Gastroesophageal sphincter (tissue), 4 donors: ENCODE measurements at places on chromosomes 2 and 18.

DNA sequence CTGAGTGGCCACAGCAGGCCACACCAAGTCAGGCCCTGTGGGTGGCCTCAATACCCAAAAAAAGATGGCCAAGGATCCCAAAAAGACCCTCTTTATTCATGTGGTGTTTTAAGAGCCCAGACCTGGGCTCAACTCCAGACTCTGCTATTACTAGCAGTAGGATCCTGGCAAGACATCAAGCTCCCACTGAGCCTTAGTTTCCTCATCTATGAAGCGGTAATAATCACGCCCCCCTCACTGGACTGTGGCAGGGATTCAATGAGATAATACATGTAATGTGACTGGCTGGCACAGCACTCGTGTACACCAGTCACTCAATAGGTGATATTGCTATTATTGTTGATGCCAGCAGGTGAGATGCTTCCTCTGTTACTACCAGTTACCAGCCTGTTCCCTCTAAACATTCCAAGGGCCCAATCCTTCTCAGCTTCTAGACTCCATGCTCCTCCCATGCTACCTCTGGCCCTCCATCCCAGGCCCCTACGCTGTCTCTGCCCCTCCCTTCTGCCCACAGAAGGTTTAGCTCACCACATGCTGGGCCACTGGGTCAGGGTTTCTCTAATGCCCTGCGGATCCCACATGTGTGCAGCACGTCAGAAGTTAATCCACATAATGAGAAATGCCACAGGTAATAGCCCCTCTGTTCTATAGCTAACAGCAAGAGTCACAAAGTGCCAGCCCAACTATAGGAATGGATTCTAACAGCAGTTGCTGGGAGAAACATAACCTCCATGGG lies 51.2 kb downstream of the SLC4A5 start:
- ATAC-seq = no peak

GRCh38 chr18:25223899-25224886 lies 127.8 kb downstream of the ZNF521 start:
- ATAC-seq = no peak

DNA sequence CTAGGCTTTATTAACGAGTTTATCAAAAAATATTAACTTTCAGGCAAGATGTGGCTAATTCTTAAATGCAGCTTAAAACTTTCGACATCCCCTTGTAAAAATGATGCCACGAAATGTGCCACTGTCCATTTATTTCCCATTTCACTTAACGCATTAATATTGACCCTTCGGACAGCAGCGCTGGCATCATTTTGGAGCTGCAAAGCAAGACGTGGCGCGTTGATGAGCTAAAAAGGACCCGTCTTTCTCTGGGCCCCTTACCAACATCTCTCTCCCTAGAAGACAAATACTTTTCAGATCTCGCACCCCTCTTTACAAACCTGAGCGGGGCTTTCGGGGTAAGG lies 367.9 kb downstream of the MTX2 start:
- no peak for ATAC-seq

GRCh38 chr2:132415915-132416722 lies 486 bp upstream of the GPR39 start:
- ATAC-seq = peak; percentile 81

GRCh38 chr2:109379507-109379906 lies 234.3 kb downstream of the SEPTIN10 start:
- ATAC-seq = no peak

DNA sequence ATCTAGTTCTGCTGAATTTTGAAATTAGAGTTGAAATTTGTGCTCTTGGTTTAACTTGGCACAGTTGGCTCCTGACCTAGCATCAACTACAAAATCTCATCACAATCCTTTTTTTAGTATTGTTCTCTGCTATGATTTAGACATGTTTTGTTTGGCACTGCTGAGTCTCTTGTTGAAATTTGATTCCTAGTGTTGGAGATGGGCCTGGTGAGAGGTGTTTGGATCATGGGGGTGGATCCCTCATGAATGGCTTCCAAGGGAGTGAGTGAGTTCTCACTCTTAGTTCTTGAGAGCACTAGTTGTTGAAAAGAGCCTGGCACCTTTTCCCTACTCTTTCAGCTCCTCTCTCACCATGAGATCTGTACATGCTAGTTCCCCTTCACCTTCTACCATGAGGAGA lies 605.6 kb upstream of the SLC39A10 start:
- ATAC-seq = no peak

- ATAC-seq = no peak
Measured at GRCh38 chr2:131152074-131152473, 46.9 kb downstream of the PLEKHB2 start.

GRCh38 chr2:199662255-199662654 lies 188.7 kb downstream of the FTCDNL1 start:
- no peak for ATAC-seq

DNA sequence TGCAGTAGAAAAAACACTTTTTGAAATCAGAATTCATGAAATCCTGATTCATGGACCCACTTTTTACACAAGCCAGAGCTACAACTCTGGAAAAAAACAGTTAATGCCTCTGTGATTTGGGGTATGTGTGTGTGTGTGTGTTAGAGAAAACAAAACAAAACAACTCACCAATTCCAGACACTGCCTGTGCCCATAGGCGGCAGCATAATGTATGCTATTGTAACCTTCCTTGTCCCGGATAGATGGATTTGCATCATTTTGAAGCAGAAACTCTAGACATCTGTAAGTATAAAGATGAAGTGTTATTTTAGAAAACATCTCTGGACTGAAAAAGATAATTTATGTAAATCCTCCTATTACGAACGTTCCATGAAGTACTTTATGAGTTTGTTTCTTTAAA lies 152.0 kb upstream of the PGAP1 start:
- no peak for ATAC-seq

GRCh38 chr2:145622285-145622684 lies 1102.4 kb upstream of the ZEB2 start:
- no peak for ATAC-seq

- ATAC-seq = no peak
Measured at GRCh38 chr2:162232671-162233070, 10.6 kb downstream of the FAP start.

- no peak for ATAC-seq
Measured at GRCh38 chr18:63683890-63684289, 18.9 kb upstream of the SERPINB11 start.

- no peak for ATAC-seq
Measured at GRCh38 chr18:77433076-77433475, 183.4 kb downstream of the GALR1 start.

- no peak for ATAC-seq
Measured at GRCh38 chr18:36348971-36349417, 51.5 kb downstream of the FHOD3 start.

DNA sequence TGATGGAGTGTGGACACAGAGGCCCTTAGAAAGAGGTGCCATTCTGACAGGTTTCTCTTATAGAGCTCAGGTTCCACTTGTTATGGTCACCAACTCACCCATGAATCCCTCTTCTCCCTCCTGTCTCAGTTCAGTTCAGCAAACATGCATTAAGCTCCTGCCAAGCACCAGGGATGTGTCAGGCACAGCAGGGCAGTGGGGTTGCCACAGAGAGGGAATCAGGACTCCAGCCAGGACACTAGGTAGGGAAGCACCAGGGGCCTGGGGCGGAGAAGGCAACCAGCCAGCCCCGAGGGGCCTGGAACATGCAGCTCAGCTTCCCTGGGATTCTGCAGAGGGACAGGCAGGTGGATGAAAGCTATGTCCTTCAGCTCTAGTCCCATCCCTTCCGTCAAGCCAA lies 44.6 kb downstream of the TOGARAM2 start:
- no peak for ATAC-seq

- ATAC-seq = no peak
Measured at GRCh38 chr2:157367704-157368103, 42.1 kb upstream of the ERMN start.

DNA sequence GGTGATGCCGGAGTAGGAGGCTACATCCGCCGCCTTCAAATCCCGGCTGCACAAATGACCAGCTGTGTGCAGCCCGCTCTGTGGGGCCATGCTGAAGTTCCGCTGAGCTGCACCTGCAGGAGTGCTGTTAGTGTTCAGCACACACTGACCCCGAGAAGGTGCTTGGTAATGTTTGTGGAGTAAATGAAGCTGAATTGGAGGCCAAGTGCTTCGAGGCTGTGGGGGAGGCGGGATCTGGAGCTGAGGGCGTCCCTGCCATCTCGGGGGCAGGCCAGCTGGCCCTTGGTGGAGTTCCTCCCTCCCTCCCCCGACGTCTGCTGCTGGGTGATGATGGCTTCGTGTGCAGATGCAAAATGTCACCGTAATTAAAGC lies 23.2 kb downstream of the KCNF1 start:
- no peak for ATAC-seq

DNA sequence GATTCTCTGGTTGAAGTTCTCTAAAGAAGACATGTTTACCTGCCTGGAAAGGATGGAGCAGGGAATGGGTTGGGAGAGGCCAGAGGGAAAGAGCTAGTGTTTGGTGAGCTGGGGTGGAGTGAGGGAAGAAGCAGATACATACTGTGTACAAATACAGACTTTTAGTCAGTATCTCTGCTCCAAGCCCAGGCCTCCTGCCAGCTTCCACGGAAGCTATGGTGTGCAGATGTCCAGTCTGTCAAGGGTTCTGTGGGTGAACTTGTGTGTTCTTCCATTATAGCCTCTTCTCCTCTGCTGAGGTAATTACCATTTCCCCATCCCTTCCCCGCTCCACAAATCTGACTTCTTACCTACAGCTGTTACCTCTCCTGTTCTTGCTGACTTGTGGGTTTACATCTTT lies 208.6 kb downstream of the HRH4 start:
- ATAC-seq = no peak

- ATAC-seq = no peak
Measured at GRCh38 chr2:239970004-239970623, 55.0 kb downstream of the NDUFA10 start.

DNA sequence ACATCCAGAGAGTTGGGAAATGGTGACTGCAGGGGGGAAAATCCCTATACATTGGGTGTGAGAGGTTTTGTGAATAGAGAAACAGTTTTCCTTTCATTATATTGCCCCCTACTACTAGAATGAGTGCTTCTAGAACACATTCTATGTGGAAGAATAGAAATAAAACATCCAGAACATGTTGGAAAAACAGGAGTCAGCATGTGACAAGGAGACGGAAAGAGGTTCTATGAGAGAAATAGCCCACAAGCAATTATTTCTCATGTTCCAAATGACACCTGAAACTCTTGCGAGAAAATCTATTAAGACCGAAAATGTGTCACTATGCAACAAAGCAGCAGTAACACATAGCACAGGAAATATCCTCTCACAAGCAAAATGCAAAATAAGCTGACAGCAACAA lies 202.7 kb upstream of the SPOPL start:
- no peak for ATAC-seq

DNA sequence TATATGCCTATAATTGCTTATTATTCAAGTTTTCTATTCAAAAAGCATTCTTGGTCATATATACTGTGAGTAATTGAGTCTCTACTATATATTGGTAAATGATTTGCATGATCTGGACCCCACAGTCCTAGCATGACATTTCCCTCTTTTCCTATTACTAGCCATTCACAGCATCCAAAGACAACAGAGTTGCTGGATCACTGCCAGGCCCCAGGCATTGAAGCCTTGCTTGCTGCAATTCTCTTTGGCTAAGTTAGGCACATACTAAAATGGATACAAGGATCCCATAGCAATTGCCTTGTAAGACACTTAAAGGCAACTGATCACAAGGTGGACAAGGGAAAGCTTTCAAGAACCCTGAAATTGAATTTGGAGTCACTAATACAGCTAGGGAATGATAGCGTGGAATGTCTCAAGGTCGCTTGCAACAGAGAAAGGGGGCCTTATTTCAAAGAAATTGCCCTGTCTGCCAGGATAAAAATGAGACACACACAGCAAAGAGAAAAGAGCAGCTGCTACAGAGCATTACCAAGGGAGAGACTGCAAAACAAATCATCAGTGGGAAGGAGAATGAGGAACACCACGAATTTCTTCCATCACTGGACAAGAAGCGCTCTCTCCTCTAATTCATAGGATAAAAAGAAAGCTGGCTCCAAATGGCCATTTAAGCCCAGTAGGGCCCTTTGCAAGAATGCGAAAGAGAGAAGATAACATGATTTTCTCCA lies 77.1 kb upstream of the EPHA4 start:
- ATAC-seq = no peak

DNA sequence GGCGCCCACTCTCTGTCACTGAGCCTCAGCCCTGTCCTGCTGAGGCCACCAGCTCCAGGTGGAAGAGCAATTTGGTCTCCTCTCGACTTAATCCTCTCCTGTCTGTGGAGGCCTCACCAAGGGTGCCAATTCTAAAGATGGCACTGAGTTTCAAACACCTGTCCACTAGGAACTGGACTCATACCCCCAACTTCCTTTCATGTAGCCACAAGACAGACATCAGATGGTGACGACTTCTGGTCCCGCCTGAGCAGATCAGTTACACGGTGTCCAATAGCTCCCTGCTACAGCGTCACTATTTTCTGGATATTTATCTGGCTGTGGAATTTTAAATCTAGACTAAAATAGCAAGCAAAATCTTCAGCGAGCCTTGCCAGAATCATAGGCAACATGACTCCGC lies 24.5 kb upstream of the SP5 start:
- ATAC-seq = no peak

DNA sequence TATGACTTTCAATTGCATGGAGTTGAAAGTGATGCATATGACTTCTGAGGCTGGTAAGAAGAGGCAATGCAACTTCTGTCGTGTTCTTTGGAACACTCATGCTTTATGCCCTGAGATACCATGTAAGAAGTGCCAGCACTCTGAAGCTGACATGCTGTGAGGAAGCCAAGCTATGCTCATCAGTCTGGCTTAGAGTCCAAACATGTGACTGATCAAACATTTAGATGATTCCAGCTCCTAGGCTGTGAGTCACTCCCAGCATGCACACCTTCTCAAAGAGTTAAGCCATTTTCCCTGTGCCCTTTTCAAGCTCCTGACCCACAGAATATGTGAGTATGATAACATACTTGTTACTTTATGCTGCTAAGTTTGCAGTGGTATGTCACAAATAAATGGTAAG lies 15.8 kb upstream of the VRK2 start:
- ATAC-seq = no peak

DNA sequence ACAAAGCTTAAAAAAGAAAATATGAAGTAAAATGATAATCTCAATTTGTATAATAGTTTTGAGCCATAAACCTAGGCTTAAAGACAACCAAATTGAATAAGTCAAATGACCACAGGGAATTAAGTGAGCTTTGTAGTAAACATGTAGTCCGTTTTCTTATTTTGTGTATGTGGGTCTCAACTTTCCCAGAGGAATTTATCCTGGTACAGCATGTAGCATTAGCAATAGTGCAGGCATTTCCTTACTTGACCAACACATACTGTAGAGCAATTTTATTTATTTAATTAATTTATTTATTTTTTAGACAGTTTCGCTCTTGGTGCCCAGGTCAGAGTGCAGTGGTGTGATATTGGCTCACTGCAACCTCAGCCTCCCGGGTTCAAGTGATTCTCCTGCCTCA lies 37.5 kb upstream of the MTCL1 start:
- no peak for ATAC-seq
